ENCODE measurements at places on chromosomes 13 and 19. TPM values are rescaled to one million over a fixed set of nuclear protein-coding genes. Genes with fewer than 3 reads are reported as not detected.

Gene ARGLU1
- total RNA-seq, result 64.1 TPM

DNA sequence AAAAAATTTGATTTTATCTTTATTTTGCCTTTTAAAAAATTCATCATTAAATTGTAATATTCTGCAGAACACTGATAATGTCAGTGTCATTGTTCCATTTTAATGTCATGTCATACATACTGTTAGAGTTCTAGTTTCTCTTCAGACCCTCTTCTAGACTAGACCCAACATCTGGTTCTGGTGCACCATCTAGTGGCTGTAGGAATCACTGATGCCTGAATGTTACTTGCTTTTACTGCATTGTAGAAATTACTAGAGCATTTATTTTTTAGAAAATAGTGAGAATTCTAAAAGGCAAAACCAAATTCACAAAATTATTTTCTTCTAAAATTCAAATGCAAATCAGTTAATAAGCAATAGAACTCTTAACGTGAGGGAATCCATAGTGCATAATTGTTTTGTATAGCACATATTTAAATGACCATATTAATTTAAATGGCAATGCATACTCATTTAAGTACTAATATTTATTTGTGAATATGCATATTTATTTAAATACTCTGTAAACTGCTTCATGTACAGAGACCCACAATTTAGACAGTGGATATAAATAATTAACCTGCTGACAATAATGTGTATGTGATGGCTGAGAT lies 425.7 kb downstream of the KLF12 start:
- DNase-seq, result peak; percentile 82

Gene PSG11
- total RNA-seq, result not detected

DNA sequence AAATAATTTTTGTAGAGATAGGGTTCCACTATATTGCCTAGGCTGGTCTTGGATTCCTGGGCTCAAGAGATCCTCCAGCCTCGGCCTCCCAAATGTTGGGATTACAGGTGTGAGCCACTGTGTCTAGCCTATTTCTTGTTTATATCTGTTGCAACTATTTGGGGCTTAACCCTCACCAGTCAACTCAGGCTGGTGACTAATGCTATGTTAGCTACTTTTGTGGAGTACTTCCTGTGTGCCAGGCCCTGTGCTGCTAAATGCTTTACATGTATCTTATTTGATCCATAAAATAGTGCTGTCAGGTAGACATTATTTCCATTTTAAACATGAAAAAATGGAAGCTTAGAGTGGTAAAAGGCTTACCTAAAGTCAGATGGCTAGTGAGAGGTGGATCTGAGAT lies 13.8 kb downstream of the CEACAM1 start:
- DNase-seq, result no peak

Gene PSG3
- total RNA-seq, result not detected

Gene CFAP97D2
- not detected for total RNA-seq

DNA sequence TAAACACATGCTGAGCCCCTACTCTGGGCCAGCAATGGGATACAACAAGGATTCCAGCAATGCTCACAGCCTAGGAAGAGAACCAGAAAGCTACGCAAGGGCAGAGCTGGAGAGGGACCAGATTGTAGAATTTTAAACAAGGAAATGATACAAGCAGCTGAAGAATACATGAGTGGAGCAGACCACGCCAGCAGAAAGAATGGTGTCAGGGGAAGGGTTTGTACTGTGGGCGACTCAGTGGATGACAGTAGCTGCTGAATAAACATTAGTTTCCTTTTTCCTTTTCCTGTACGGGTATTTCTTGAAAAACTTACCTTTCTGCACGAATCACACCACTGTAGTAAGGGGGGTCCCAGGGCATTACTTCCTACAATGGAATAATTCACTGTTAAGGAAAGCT lies 30.7 kb downstream of the MIPEP start:
- no peak for DNase-seq

DNA sequence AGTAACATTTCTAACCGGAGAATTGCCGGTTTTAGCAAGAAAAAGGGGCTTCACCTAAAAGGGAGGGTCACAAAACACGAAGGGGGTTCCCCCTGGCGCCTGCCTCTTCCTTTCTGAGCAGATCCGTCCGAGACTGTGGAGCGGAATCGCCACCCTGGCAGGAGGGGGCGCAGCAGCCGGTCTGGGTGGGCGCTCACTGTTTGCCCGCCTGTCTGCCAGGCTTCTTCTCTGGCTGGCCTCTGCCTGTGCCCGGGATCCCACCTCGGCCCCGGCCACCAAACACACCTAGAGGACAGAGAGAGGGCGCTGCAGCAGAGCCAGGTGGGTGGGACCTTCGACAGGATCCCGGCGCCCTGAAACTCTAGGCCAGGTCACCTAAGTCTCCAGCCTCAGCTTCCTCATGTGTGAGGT lies 15.6 kb downstream of the LSM4 start:
- DNase-seq, result no peak

GRCh38 chr13:106541826-106542225 lies 6.4 kb upstream of the EFNB2 start:
- no peak for DNase-seq

DNA sequence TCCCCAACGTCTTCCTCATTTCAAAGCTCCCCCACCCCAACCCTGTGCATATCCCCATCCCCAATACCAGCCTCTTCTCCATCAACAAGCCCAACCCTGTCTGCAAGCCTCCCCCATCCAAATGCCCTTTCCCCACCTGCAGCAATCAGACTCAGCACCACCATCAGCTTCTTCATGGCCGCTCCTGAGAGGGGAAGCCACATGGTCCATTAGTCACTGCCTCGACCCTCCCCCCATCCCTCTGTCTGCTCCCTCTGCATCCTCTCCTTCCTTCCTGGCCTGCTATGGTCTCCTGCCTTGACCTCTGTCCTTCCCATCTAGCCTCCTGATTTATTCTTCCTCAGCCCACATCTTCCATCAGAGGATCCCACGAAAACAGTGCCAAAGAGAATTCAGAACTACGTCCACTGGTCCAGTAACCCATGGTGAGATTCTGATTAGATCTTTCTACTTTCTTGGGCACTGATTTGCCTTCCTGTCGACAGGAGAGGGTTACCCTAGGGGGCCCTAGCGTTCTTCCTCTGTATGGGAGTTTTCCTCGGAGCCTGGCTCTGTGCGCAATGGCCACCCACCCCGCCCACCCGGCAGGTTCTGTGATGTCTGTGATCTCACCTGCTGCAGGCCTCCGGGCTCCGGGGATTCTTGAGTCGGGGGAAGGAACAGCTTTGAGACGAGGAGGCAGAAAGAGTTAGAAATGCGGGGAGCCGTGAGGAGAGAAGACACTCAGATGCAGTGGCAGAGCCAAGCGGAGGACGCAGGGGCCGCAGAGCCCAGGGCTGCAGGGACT lies 1.3 kb downstream of the KLK6 start:
- DNase-seq, result no peak

- DNase-seq, result peak; percentile 51
These were observed 3.7 kb downstream of the CD70 start for GRCh38 chr19:6587093-6587820.

Gene ZNF266
- 8.8 TPM for total RNA-seq

Gene NEK5
- 0.45 TPM for total RNA-seq

DNA sequence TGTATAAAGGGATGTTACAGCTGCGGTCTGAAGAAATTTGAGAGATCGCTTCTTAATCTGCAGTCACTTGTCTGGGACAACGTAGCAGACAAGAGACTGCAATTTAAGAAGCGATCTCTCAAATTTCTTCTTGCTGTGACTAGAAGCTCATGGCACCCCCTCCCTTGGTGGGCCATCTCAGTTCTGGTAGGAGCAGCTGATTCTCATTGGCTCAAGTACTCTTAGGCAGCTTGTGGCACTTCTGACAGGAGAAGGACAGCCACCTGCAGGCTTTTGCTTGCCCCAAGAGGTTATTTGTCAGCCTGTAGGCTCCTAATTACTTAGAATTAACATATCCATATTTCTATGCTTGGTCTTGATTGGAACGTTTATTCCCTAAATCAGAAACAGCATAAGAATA lies 503.0 kb downstream of the DCT start:
- no peak for DNase-seq

Gene SNRPD2
- total RNA-seq, result 303 TPM

GRCh38 chr13:75049735-75050335 lies 432.1 kb downstream of the TBC1D4 start:
- no peak for DNase-seq

Gene ZNF536
- 0.33 TPM for total RNA-seq

DNA sequence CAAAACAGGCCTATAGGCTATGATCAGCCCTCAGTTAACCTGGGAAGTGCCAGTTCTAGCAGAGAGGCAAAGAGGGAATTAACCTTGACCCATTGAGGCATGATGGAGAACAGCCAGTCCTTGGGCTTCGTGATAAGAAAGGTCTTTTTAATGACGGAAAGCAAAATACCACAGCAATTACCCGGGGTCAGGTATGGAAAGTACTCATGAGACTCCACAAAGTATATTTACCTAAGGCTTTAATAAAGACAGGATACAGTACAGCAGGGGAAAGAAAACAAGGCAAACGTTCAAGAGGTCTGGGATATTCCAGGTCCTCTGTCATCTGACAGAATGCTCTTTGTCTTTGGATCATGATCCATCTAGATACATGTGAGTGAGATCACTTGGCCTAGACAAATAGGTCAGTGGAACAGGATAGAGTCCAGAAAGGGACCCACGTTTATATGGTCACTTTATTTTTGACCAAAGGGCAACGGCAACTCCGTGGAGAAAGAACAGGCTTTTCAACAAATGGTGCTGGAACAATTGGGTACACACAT lies 52.2 kb downstream of the WDFY2 start:
- DNase-seq, result no peak

GRCh38 chr13:24097064-24097463 lies 63.5 kb upstream of the SPATA13 start:
- peak; percentile 55 for DNase-seq

Gene NPHS1
- not detected for total RNA-seq

GRCh38 chr13:112855859-112856258 lies 113.2 kb upstream of the MCF2L start:
- DNase-seq, result no peak

Gene TNFAIP8L1
- 2.3 TPM for total RNA-seq

Gene ZNF525
- 3.9 TPM for total RNA-seq

DNA sequence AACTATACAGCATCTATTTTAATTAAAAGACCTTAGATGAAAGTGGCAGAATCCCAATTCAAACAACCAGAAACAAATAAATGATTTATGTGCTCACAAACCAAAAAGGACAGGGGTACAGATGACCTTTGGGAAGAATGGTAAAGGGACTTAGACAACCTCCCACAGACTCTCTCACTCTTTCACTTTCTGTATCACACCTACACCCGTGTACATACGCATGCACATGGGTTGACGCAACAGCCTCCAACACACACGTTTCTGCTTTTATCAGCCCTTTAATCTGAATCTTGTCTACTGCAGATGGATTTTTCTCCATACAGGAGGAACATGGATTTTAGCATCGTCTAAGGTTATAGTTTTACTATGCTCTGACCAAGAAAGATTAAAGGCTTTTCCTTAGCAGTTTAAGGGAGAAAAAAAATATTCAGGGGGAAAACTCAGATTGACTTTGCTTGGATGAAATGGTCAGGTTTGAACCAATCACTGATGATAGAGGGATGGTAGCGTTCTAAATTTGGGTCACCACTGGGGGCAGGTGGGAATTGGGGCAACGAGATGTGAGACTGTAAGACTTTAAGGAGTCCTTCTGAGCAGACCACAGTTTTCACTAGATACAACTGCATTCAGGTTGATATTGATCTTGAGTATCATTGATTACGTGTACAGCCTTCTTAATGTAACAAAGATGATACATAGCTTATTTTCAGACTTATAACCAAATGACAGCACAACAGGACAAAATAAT lies 166.1 kb downstream of the ITGBL1 start:
- DNase-seq, result no peak

- DNase-seq, result no peak
These were observed 2.6 kb downstream of the NAPSA start for GRCh38 chr19:50362656-50363424.

DNA sequence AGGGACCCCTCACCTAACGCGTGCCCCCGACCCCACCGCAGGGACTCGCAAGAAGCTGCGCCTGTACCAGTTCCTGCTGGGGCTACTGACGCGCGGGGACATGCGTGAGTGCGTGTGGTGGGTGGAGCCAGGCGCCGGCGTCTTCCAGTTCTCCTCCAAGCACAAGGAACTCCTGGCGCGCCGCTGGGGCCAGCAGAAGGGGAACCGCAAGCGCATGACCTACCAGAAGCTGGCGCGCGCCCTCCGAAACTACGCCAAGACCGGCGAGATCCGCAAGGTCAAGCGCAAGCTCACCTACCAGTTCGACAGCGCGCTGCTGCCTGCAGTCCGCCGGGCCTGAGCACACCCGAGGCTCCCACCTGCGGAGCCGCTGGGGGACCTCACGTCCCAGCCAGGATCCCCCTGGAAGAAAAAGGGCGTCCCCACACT lies 4.7 kb upstream of the MYBPC2 start:
- peak; percentile 73 for DNase-seq

GRCh38 chr19:54099190-54099902 lies 1.3 kb downstream of the OSCAR start:
- no peak for DNase-seq

DNA sequence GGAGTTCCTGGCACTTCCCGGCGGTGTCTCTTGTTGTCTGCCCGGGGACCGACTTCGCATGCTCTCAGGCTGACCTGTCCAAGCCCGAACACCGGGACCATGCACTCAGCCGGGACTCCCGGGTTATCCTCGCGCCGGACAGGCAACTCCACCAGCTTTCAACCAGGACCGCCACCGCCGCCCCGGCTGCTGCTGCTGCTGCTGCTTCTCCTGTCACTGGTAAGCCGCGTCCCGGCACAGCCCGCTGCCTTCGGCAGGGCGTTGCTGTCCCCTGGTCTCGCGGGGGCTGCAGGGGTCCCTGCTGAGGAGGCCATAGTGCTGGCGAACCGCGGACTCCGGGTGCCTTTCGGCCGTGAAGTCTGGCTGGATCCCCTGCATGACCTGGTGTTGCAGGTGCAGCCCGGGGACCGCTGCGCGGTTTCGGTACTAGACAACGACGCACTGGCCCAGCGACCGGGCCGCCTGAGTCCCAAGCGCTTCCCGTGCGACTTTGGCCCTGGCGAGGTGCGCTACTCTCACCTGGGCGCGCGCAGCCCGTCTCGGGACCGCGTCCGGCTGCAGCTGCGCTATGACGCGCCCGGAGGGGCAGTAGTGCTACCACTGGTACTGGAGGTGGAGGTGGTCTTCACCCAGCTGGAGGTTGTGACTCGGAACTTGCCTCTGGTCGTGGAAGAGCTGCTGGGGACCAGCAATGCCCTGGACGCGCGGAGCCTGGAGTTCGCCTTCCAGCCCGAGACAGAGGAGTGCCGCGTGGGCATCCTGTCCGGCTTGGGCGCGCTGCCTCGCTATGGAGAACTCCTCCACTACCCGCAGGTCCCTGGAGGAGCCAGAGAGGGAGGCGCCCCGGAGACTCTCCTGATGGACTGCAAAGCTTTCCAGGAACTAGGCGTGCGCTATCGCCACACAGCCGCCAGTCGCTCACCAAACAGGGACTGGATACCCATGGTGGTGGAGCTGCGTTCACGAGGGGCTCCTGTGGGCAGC lies 661 bp downstream of the FREM2 start:
- DNase-seq, result no peak

GRCh38 chr13:77981281-77981881 lies 62.8 kb upstream of the EDNRB start:
- DNase-seq, result peak; percentile 19

Gene RNF113B
- not detected for total RNA-seq

Gene HCN2
- total RNA-seq, result 0.08 TPM

Gene SAFB
- 43.5 TPM for total RNA-seq

- no peak for DNase-seq
These were observed 497.5 kb upstream of the PCDH20 start for GRCh38 chr13:61913183-61913582.

Data from fibroblast of the aortic adventitia (primary cell).